NCI-H774 (cell line): ENCODE measurements at places on chromosomes 16 and 17.

DNA sequence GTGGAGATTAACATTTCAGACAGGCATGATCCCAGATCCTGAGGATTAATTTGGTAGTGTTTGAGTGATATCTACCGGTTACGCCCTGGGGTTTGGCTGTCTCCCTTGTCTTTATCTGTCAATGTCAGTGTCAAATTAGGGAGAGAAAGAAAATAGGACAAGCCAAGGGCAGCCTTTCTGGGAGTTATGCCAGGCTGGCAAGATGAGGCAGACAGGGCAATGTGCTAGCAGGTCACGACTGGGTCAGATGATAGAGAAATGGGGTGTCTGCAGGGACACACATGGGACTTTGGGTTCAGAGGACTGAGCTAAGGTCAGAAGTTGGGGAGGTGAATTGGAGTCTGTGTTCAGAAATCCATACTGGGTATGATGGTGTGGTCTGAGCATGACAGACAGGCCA, 27.4 kb upstream of the LYRM9 start:
- DNase-seq = no peak

DNA sequence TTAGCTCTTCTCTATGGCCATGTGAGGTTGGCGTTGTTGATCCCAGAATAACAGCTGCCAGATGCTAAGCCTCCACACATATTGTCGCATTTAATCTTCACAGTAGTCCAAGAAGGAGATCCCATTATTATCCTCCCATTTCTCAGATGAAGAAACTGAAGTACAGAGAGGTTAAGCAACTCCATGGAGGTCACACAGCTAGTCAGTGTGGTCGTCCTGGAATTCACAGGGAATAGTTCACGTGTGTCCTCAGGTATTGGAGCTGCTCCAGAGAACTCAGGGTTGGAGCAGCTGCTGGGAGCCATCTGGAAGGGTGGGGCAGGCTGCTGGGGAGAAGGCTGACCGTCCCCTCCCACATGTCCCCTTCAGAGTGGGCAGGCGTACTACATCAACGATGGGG, 19.5 kb downstream of the SDR42E2 start:
- no peak for DNase-seq

DNA sequence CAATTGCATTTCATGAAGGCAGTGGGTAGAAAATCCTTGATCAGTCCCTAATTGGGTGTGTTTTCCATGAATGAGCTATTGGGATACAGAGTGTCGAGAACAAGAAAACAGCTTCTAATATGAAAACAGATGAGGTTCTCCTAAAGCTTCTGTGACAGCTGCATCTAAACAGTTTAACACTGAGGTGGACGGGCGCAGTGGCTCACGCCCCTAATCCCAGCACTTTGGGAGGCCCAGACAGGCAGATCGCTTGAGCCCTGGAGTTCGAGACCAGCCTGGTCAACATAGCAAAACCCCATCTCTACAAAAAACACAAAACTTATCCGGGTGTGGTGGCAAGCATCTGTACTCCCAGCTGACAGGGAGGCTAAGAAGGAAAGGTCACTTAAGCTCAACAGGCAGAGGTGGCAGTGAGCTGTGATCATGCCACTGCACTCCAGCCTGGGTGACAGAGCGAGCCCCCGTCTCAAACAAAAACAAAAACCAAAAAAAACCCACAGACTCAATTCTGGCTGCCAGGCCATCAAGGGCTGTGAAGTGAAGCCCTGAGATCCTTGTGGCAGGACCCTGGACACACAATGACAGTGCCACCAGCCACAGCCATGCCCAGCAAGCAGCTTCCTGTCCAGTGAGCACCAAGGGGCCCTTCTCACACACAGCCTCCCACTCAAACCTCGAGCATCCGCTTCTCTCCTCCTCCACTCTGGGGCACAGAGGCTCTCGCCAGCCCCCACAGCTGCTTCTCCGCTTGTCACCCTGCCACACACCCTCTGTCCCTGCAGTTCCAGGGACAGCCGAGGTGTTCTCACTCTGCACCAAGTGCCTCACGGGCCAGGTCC, 44.0 kb downstream of the ANKRD11 start:
- no peak for DNase-seq

DNA sequence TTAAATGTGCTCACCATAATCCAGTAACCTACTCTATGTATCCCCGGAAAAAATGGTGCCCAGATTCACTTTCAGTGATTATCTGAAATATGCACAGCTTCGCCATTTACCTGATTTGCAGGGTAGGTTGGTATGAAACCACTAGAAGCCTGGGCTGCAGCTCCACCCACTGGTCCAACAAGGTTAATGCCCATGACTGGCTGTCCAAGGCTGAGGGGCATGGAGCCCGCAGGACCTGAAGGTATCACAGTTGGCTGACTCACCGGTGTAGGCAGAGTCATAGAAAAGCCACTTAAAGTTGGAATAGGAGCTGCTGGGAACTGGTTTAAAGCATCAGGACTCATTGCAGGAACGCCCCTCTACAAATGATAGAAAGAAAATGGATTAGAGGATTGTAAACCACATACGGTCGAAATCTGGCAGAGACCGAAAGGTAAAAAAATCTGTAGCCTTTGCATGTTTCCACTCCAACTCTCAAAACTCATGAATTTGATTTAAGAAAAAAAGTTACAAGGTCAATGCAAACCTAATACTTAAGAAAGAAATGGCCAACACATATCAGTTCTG, 38.6 kb downstream of the SYNRG start:
- peak; percentile 7 for DNase-seq

GRCh38 chr16:66842765-66843164, 1.4 kb upstream of the CA7 start:
- DNase-seq = no peak

GRCh38 chr17:69978056-69978646, 96.9 kb upstream of the KCNJ16 start:
- no peak for DNase-seq

DNA sequence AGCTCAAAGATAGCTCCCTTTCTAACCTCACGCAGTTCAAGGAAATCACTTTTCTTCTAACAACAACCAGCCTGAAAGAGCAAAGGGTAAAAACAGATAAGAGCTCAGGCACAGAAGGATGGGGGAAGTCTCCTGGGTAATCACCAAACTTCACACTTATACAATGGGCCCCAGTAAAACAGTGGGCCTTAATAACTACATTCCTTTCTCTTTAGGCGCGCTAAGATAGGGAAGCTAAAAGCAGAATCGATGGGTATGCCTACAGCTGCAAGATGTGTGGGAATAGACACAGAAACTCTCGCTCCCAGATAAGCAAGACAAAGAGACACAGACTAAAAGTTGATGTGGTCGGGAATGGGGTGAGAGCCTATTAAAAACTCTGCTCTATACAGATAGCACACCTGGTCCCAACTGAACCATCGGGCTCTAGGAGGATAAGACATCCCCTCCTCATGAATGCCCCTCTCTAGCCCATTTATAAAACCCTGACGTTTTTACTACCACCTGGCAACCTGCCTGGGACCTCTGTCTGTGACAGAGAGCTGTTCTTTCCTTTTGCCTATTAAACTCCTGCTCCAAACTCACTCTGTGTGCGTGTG, 826 bp downstream of the LYZL6 start:
- no peak for DNase-seq

GRCh38 chr16:10961231-10961630, 16.9 kb downstream of the CLEC16A start:
- no peak for DNase-seq

GRCh38 chr17:49242813-49243212, 12.2 kb upstream of the PHOSPHO1 start:
- no peak for DNase-seq

GRCh38 chr17:48757524-48757961, 29.0 kb upstream of the HOXB13 start:
- no peak for DNase-seq
